ENCODE measurements at places on chromosomes 3 and 15.

GRCh38 chr3:118968111-118968510 lies 66.5 kb downstream of the IGSF11 start:
- no peak for DNase-seq

DNA sequence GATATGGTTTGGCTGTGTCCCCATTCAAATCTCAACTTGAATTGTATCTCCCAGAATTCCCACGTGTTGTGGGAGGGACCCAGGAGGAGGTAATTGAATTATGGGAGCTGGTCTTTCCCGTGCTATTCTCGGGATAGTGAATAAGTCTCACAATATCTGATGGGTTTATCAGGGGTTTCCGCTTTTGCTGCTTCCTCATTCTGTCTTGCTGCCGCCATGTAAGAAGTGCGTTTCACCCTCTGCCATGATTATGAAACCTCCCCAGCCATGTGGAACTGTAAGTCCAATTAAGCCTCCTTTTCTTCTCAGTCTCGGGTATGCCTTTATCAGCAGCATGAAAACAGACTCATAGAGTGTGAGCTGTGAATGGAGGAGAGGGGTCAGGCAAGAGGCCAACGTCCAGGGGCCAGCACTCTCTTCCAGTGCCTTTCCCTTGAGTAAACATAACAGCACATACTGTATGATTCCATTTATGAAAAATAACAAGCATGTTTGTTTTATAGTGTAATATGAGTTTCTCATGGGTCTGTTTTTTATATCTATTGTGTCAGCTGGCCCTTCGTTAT lies 16.3 kb upstream of the LCTL start:
- no peak for DNase-seq

DNA sequence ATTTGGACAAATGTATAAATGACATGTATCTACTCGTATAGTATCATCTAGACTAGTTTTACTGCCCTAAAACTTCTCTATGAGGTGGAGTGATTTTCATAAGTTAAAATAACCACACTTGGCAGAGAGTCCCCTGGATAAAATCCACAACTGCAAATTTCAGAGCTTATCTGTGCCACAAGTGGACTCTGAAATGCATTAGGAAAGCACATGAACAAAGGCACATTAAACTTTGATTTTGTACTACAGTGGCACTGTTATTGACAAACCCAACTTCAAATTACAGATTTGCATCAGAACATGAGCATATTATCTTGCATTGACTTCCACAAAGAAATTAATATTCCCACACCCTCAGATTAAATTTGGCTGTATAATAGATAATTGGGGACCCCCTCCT lies 58.1 kb upstream of the EIF5A2 start:
- no peak for DNase-seq

- DNase-seq, result no peak
Measured at GRCh38 chr15:62103431-62103830, 36.7 kb downstream of the C2CD4A start.

GRCh38 chr3:40452562-40452875 lies 4.6 kb upstream of the RPL14 start:
- no peak for DNase-seq

DNA sequence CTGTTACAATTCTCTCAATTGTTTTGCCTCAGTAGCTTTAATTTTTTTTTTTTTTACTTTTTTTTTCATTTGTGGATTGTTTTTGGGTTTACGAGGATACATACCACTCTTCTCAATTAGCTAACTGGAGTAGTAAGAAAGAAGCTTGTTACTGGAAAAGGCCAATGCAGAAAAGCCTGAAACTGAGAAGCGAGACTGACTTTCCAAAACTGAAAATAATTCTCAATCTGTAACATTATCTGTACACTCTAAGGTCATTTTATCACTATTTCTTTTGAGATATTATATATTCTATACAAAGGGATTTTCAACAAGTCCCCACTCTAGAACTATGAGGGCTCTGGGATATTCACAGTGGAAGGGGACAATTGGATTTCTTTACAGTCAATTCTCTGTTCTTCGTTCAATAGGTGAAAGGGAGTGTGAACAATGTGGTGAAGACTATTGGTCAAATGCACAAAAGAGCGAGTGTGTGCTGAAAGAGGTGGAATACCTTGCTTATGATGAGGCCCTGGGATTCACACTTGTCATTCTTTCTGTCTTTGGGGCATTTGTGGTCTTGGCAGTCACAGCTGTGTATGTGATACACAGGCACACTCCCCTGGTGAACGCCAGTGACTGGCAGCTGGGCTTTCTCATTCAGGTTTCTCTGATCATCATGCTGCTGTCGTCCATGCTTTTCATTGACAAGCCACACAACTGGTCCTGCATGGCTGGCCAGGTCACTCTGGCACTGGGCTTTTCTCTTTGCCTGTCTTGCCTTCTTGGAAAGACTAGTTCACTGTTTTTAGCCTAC lies 83.9 kb upstream of the KCNAB1 start:
- no peak for DNase-seq

GRCh38 chr15:80736560-80736959 lies 41.5 kb downstream of the ABHD17C start:
- DNase-seq, result no peak

GRCh38 chr15:31758126-31758525 lies 272.2 kb upstream of the CHRNA7 start:
- no peak for DNase-seq

DNA sequence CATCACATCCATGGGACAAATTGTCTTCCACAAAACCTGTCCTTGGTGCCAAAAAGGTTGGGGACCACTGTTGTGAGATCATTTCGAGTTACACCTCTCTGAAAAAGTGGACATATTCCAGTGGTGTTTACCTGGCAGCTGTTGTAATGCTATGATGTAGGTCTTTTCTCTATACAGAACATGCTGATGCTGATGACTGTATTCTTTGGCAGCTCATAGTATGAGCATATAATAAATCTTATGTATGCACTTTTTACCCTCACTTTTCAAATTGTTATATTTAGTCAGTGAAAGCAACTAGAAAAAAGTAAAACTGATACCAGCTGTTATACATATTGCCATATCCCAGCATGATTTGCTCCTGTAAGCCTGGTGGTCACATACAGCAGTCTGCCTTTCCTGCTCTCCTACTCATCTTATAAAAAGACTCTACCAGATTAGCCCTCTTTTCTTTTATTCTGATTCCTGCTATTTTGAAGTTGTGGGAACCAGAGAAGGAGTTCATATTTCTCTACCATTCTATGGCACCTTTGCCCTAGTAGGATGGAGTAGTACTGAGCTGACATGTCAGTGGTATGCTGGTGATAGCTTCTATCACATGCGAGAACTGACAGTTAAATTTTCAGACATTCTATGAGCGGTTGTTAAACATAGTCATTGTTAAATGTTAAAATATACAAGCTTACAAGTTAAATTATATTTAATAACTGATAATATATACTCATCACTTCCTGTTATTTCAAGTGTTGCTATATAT lies 128.7 kb downstream of the FNDC3B start:
- no peak for DNase-seq

GRCh38 chr3:197222937-197223370 lies 75.5 kb downstream of the DLG1 start:
- no peak for DNase-seq

GRCh38 chr15:61871926-61872522 lies 188.2 kb downstream of the VPS13C start:
- DNase-seq, result no peak

GRCh38 chr3:51977446-51978142 lies 2.7 kb downstream of the ABHD14A start:
- DNase-seq, result no peak

GRCh38 chr15:38325648-38325990 lies 73.0 kb downstream of the SPRED1 start:
- no peak for DNase-seq

- no peak for DNase-seq
Measured at GRCh38 chr15:49196856-49197255, 26.8 kb downstream of the GALK2 start.

GRCh38 chr15:39403640-39404117 lies 177.2 kb upstream of the THBS1 start:
- DNase-seq, result no peak

GRCh38 chr3:118487734-118488133 lies 546.9 kb downstream of the IGSF11 start:
- DNase-seq, result no peak

- no peak for DNase-seq
Measured at GRCh38 chr15:69340243-69340900, 41.7 kb downstream of the PAQR5 start.

- no peak for DNase-seq
Measured at GRCh38 chr3:192927016-192927415, 9.4 kb upstream of the MB21D2 start.

DNA sequence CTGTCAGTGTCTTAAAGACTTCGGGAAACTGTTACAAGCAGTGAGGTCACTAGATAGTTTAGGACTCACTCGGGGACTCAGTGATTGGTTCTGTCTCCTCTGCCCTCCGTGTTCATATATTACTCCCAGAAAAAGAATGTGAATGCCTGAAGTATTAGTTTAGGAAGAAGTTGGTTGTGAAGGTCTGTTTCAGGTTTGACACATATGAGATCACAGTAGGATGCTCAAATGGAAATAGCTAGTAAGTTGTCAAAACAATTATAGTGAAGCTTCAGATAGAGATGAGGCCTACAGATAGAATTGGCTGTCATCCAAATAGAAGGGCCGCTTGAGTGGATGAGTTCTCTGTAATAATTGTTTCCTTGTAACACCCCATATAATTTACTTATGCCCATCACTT lies 172.6 kb downstream of the PLCL2 start:
- DNase-seq, result no peak

DNA sequence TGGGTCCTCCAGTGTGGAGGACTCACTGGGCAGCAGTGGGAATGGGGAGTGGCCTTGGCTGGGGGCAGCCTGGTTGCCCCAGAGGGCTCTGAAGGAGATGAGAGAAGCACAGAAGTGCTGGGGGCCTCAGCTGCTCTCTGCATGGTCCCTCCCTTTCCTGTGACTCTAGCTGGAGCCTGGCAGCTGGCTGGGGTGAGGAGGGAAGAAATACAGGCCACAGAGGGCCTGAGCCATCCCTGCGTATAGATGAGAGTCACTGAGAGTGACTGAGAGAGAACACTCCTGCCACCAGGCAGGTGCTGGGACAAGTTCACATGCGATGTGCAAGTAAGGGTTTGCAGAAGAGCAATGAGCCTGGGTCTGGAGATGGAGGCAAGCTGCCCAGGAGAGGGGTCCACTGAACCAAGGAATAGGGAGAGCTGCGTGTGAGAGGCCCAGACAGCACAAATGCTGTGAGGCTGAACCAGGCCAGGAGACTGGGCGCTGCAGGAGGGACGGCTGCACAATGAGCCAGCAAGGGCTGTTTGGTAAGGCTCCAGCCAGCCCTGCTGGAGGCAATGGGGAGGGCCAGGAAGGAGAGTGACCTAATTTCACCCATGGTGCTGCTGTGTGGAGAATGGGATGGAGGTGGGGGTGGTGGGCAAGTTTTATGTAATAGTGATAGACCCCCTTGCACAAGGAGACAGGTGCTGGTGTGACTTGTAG lies 87.2 kb downstream of the CLSTN2 start:
- no peak for DNase-seq

- DNase-seq, result no peak
Measured at GRCh38 chr3:122184591-122184929, 1.1 kb downstream of the CASR start.

GRCh38 chr3:136818191-136818768 lies 646 bp upstream of the SLC35G2 start:
- peak; percentile 3 for DNase-seq

GRCh38 chr3:153547970-153548369 lies 385.9 kb downstream of the RAP2B start:
- no peak for DNase-seq

GRCh38 chr15:86317384-86317740 lies 237.7 kb downstream of the AGBL1 start:
- DNase-seq, result no peak

DNA sequence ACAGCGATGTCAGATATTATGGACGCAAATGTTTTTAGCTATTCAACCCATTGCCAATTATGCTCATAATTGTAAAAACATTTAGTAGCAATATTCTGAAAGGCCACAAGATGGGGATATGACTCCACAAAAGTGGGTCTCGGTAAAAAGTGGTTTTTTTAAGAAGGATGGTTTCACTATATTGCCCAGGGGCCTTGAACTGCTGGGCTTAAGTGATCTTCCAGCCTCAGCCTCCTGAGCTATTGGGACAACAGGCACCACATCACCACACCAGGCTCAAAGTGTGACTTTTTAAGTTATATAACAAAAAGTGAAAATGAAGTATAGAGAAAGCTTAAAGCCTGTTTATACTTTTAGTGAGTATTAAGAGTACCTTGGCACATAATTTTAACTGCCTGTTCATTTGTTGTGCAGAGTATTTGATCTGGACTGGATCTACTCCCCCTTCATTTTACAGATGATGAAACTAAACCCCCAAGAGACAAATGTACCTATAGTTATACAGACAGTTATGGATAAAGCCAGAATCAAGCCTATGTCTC lies 9.4 kb downstream of the NAA50 start:
- DNase-seq, result no peak

- DNase-seq, result no peak
Measured at GRCh38 chr3:71214016-71214415, 369.5 kb downstream of the FOXP1 start.

DNA sequence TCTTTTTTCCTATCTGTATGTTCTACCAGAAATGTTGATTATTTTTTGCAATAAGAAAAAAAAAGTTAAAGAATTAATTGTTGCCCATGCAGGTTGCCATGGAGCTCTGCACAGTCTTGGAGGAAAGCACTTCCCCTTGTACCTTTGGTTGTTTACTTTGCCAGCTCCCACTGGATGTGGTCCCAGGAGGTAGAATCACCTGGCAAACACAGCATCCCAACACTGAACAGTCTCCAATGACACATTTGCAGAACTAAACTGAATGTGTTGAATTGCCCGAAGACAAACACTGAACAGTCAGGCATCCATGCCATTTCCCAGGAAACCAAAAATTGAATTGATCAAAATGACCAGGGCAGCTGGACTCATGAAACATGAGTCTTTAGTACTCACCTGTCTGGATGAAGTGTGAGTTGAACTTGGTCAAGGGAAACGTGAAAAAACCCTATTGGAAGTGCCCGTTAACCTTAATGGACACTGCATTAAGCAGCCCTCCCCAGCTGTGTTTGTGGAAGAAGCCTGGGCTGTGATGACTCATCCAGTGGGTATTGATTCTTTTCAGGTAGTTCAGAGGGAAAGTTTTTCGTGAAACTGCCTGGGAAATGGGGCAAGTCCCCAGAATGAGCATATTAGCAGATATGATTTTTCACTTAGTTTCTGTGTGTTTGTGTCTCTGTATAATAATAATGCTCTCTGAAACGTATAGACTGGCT lies 284.7 kb upstream of the STT3B start:
- DNase-seq, result no peak

GRCh38 chr15:73741321-73741836 lies 11.8 kb downstream of the INSYN1 start:
- no peak for DNase-seq

All from thoracic aorta (tissue), 2 donors.